ENCODE measurements at places on chromosomes 12 and 14.

GRCh38 chr12:5907807-5908206 lies 37.3 kb downstream of the ANO2 start:
- H3K36me3 ChIP-seq = no peaks in the 10 kb centered on the region
- no peak overlapping the region for H3K27ac ChIP-seq
- DNase-seq = no peak
- no peaks in the 10 kb centered on the region for H3K27me3 ChIP-seq

DNA sequence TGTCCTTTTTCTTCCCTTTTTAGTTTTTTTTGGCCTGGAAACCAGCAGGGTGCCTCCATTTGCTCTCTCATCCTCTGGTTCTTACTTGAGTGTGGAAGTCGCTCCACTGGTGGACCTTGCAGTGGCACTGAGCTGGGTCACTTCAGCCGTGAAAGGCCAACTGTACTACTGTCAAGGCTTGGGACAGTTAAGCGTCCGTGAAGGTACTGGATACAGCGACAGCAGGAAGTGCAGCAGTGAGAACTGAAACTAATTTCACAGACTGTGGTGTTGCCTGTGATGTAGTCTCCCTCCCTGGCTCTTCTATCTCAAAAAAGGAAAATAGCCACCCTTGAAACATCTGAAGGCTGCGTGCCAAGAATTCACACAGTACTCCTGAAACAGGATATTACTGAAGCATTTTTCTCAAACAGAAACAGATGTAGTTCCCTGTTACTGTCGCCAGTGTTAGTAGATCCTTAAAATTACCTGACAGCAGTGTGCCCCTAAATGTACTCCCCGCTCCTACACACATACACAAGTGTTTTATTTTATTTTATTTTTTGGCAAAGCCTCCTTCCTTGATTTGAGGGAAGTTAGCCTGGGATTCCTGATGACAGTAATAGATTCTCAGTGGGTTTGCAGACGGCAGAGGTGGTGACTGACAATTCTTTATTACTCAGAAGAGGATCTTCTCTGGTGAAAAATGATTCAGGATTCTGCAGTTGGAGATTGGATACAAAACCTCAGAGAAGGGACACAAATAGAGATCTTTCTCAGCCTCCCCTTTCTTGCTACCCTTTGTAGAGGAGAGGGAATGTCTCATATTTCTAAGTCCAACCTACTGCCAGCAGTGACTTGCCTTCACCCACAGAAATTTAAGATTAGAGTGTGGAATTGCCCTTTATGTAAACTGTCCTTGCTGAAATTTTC lies 4.4 kb downstream of the SUSD6 start:
- no peak for DNase-seq
- H3K27me3 ChIP-seq = no peaks in the 10 kb centered on the region
- H3K27ac ChIP-seq = peak overlapping the region; percentile 96
- H3K36me3 ChIP-seq = no peaks in the 10 kb centered on the region
- peaks cover 55% of the 10 kb centered on the region for H3K4me1 ChIP-seq

DNA sequence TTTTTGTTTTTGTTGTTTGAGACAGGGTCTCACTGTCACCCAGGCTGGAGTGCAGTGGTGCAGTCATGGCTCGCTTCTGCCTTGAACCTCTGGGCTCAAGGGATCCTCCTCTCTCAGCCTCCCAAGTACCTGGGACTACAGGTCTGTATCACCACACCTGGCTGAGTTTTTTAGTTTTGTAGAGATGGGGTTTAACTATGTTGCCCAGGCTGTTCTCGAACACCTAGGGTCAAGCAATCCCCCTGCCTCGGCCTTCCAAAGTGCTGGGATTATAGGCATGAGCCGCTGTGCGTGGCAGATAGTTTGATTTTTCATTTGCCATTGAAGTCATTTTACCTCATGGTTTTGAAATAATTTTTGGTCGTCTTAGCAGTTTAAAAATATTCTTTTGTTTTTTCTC lies 94.3 kb upstream of the EIF5 start:
- no peaks in the 10 kb centered on the region for H3K4me1 ChIP-seq
- no peak for DNase-seq
- H3K36me3 ChIP-seq = no peaks in the 10 kb centered on the region
- H3K27me3 ChIP-seq = peaks cover 83% of the 10 kb centered on the region

- no peaks in the 10 kb centered on the region for H3K4me1 ChIP-seq
- H3K27me3 ChIP-seq = no peaks in the 10 kb centered on the region
- H3K27ac ChIP-seq = no peak overlapping the region
- H3K4me3 ChIP-seq = no peak overlapping the region
Measured at GRCh38 chr12:106205208-106206069, 42.4 kb downstream of the CKAP4 start.

GRCh38 chr14:73452341-73453186 lies 5.8 kb downstream of the NUMB start:
- no peak for DNase-seq
- no peaks in the 10 kb centered on the region for H3K27me3 ChIP-seq
- H3K36me3 ChIP-seq = no peaks in the 10 kb centered on the region
- no peak overlapping the region for H3K4me3 ChIP-seq
- H3K27ac ChIP-seq = no peak overlapping the region

DNA sequence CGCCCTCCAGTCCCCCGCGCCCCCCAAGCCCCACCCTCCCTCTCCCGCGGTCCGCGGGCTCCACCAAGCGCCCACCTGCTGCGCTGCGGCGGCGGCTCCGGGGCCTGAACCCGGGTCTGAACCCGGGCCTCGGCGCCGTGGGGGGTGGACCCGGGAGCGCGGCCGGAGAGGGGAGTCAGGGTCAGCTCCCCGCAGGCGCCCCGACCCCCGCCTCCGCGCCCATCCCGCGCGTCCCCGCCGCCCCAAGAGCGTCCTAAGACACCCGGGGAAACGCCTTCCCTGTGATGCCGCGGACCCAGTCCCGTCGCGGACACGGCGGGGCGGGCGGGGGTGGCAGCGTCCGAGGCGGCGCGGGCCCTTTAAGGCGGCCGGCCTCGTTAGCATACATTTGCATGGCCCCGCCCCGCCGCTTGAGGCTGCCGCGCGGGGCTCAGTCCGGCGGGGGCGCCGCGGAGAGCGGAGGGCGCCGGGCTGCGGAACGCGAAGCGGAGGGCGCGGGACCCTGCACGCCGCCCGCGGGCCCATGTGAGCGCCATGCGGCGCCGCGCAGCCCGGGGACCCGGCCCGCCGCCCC lies at the start of gene MMP17:
MMP17 (plus strand) TSS at position 433 of the 574 bp plus-strand sequence; CDS start at position 535, 102 bp downstream.
- H3K36me3 ChIP-seq = no peaks in the 10 kb centered on the region
- peak within 1 kb of the TSS; percentile 67 for H3K4me3 ChIP-seq
- DNase-seq = no peak
- peaks cover 43% of the 10 kb centered on the region for H3K4me1 ChIP-seq

- H3K4me3 ChIP-seq = no peak overlapping the region
- H3K36me3 ChIP-seq = no peaks in the 10 kb centered on the region
- H3K27me3 ChIP-seq = no peaks in the 10 kb centered on the region
- no peaks in the 10 kb centered on the region for H3K4me1 ChIP-seq
- no peak for DNase-seq
Measured at GRCh38 chr12:75115748-75116147, 93.9 kb downstream of the KCNC2 start.

DNA sequence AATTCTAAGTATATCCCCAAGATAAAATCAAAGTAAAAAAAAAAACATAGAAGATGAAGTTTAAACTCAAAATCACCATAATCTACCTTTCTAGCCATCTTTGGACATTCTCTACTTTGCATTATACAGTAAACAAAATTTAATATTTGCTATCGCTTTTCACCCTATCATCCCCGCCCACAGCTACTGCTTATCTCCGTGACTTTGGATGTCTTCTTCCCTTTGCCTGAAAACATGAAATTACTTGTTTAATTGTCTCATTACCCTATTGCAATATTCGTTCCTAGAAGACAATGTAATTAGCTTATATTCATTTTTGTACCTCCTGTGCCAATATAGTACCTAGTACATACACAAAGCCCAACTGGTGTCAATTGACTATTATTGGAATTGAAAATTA lies 9.3 kb downstream of the SYNJ2BP start:
- H3K36me3 ChIP-seq = no peaks in the 10 kb centered on the region
- H3K27me3 ChIP-seq = no peaks in the 10 kb centered on the region
- H3K4me1 ChIP-seq = peaks cover 8% of the 10 kb centered on the region
- H3K27ac ChIP-seq = no peak overlapping the region
- DNase-seq = no peak

DNA sequence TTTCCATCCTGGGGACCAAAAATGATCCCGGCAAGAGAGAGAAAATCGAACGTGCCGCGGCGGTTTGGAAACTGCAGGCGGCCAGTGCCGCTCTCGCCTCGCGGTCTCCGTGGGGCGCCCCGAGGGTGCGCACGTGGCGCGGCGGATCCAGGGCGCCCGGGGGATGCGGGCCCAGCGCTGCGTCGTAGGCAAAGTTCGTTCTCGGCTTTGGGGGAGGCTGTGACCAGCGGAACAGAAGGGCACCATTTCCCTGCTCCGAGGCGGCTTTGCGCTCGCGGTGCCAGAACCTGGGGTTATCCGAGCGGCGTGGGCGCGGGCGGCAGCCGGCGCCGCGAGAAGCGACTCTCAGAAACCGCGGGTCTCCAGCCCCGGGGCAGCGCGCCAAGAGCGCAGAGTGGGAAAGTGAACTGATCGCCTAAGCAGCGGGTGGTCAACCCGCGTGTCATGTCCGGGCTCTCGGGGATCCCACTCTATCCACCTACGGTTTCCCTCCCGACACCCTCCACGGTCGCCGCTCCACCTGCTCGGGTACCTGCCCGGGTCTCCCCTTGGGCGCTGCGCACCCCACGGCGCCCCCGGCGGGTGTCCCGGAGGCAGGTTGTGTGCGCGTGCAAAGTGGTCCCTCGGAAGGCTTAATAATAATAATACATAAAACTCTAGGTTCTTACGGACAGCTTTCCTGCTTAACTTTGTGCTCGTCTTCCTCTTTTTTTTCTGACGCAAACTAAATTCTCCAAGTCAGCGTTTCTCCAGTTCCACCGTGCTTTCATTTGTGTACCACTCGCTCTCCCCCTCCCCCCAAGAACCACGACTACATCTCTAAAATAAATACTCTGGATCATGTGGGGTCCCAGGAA lies 1.2 kb downstream of the ESRRB start:
- peaks cover 99% of the 10 kb centered on the region for H3K27me3 ChIP-seq
- H3K36me3 ChIP-seq = no peaks in the 10 kb centered on the region
- no peak for DNase-seq
- H3K27ac ChIP-seq = no peak overlapping the region
- H3K4me1 ChIP-seq = peaks cover 20% of the 10 kb centered on the region

DNA sequence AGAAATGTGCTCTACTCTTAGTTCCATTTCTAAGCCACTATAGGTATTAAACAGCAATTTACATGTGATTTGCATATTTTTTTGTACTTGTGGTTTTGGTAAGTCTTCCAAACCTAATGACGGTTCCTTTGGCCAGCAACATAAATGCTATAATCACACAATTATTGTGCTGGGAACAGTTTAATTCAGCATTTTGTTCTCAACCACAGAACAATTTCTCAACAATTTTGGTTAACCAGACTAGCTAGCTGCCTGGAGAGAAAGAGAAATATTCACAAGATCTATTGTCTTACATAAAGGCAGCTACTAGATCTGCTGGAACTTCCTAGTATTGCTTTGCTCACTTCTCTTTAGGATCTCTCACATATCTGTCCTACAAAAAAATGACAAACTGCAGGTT lies 265.3 kb downstream of the SOX5 start:
- H3K4me3 ChIP-seq = no peak overlapping the region
- no peaks in the 10 kb centered on the region for H3K27me3 ChIP-seq
- no peaks in the 10 kb centered on the region for H3K36me3 ChIP-seq
- DNase-seq = no peak
- H3K27ac ChIP-seq = no peak overlapping the region

GRCh38 chr12:107287436-107288413 lies 194.4 kb upstream of the CRY1 start:
- no peak overlapping the region for H3K4me3 ChIP-seq
- H3K36me3 ChIP-seq = no peaks in the 10 kb centered on the region
- H3K4me1 ChIP-seq = no peaks in the 10 kb centered on the region

DNA sequence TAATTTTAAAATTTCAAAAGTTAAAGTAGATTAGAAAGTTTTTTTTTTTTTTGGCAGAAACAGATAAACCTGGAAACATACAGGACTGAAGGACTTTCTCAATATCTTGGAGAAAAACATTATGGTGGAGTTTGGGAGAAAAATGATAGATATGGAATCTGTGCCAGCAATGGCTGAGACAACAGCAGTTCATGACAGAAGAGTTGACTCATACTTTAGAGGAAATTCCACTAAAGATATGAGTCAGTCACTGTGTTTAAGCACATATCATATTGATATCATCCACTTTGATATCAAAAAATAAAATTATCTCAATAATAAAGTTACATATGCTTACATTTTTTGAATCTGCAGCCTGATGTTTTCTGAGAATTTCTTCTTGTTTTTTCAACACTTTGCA lies 193.9 kb upstream of the OR4E1 start:
- H3K36me3 ChIP-seq = no peaks in the 10 kb centered on the region
- H3K27me3 ChIP-seq = no peaks in the 10 kb centered on the region
- H3K4me3 ChIP-seq = no peak overlapping the region
- no peaks in the 10 kb centered on the region for H3K4me1 ChIP-seq
- H3K27ac ChIP-seq = no peak overlapping the region

DNA sequence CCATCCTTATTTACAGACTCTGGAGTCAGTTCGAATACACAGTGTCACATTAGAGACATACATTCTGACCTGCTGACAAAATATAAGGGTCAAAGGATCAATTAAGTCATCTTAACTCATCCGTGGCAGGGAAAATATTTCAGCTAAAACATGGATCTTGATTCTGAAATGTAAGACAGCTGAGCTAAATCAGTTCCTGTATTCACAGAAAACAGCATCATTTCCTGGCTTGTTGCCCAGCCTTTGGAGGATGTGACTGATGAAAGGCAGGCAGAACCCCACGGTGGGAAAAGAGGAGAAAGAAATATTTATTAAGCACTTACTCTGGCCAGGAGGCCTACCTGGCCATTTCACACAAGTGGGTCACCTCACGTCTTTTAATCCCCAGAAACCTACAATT lies 101.9 kb downstream of the GAS2L3 start:
- no peak for DNase-seq
- H3K27ac ChIP-seq = no peak overlapping the region
- no peaks in the 10 kb centered on the region for H3K27me3 ChIP-seq
- no peaks in the 10 kb centered on the region for H3K4me1 ChIP-seq
- no peak overlapping the region for H3K4me3 ChIP-seq

GRCh38 chr12:49636979-49637755 lies 13.8 kb downstream of the PRPF40B start:
- no peak for DNase-seq
- peak overlapping the region; percentile 6 for H3K27ac ChIP-seq
- H3K27me3 ChIP-seq = no peaks in the 10 kb centered on the region
- H3K4me3 ChIP-seq = no peak overlapping the region
- H3K36me3 ChIP-seq = no peaks in the 10 kb centered on the region

- no peak overlapping the region for H3K4me3 ChIP-seq
- H3K36me3 ChIP-seq = no peaks in the 10 kb centered on the region
- H3K27me3 ChIP-seq = no peaks in the 10 kb centered on the region
- H3K4me1 ChIP-seq = peaks cover 21% of the 10 kb centered on the region
- DNase-seq = no peak
Measured at GRCh38 chr12:7015555-7016370, 2.5 kb downstream of the LPCAT3 start.

All from esophagus squamous epithelium (tissue), 5 donors.